ENCODE measurements at places on chromosomes 12 and 14.

GRCh38 chr12:12806784-12807516 lies 6.2 kb upstream of the DDX47 start:
- DNase-seq, result no peak

DNA sequence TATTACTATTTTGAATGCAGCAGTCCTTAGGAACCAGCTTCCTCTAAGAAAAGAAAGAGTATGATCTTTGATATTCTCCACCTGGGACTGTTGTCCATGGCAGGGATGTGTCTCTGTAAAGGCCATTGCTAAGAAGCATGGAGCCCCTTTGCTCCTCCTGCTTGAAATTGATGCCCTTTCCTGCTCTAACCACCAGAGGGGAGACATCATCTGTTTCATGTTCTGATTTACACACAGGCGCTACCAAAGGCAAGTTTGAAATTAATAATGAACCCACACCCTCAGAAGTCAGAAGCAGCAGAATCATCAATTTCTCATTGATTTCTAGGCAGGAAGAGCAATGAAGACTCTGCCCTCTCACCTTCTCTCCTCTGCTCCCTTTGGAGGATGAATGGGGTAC lies 253.8 kb downstream of the RMST start:
- no peak for DNase-seq

GRCh38 chr12:88546226-88546625 lies 34.0 kb downstream of the KITLG start:
- no peak for DNase-seq

DNA sequence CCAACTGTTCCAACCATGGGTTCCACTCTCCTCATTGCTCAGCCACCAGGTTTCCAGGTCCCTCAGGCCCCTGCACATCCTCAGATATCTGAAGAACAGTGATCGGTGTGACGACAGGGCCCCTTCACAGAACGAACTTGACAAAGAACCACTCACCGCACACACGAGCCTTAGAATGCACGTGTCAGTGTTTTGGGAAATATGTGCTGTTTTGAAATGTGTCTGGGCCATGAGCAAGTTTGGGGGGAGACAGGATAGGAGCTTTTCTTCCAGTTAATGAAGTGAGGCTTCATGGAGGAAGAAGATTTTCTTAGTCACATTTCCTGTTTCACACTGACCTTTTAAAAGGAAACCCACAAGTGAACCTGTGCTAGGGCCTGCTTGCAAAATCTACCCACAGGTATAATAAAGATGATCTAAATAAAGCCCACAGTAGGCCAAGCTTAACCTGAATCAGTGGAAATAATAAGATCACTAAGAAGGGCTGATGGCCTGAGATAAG lies 58.6 kb downstream of the ZFP36L1 start:
- peak; percentile 62 for DNase-seq

GRCh38 chr14:102333390-102333789 lies 13.8 kb downstream of the ZNF839 start:
- DNase-seq, result no peak

DNA sequence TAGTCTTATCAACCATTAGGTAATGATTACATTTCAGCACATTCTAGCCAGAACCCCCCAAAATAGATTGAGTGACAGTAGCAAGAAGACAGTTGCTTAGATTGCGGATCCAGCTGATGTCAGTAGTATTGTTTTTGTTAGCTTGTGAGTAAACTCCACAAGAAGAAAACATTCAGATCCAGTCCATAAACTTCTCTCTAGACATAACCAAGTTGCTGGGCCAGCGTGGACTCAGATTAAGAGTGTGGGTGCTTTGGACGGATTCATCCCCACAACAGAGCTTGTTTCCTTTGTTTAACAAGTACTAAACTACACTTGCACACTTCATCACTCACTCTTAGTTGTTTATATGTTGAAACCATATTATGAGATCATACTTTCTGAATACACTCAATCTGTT lies 293.4 kb downstream of the NPAS3 start:
- no peak for DNase-seq

DNA sequence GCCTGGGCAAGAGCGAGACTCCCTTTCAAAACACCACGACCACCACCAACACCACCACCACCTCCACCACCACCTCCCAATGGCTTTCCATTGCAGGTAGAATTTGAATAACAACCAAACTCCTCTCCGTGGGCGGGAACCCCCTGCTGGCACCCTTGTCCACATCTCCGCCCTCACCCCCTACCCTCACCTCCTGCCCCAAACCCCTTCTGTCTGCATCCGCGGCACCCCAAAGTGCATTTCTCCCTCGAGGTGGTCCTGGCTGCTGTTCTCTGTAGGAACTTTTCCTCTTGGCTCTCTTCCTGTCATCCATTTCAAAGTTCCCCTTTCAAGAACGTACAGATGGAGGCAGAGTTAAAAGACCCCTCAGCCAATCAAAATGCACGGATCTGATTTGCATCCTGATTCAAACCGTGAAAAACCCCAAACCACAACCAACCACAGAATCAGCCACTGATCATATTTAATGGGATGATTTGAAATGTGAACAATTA lies 3.8 kb downstream of the SDSL start:
- no peak for DNase-seq

DNA sequence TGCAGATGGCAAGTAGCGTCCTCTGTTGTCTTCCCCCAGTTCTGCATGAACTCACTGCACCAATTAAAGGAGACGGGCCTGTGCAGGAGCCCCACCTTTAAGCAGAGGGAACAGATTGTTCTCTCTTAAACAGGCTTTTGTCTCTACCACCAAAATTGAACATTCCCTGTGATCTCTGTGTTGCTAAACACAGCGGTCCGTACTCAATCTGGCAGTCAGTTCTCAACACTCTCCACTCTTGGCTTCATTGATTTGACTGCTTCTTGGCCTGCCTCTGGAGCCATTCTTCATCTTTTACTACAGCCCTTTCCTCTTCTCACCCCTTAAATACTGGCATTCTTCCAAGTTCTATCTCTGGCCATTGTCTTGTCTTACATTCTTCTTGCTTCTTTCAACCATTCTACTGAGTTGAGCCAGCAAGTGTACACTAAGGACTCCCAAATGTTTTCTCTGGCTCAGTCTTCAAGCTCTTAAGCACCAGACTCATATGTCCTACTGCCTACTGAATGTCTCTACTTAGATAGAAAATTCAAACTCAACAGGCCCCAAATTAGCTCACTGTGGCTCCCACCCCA lies 8.0 kb upstream of the NT5DC3 start:
- DNase-seq, result no peak

GRCh38 chr12:106085213-106085612 lies 53.5 kb downstream of the NUAK1 start:
- DNase-seq, result no peak

- DNase-seq, result no peak
These were observed 185.8 kb downstream of the DUSP6 start for GRCh38 chr12:89166525-89166934.

DNA sequence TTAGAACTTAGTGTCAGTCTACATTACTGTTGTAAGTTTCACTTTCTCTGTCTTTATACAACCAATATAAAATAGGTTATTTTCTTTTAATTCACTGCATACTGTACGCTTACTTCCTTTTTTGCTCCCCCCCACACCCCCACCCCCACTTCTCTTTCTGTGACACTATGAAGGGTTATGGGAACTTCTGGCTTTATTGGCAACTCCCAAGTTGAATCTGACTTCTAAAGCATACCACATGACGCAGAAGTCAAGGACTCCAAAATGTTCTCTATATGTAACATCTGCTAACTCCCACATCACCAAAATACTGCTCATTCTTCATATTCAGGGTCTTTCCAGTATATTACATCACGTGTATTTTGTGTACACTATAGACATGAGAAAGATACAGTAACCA lies 81.2 kb upstream of the ATXN7L3B start:
- DNase-seq, result no peak

GRCh38 chr12:32266756-32267155 lies 132.6 kb upstream of the FGD4 start:
- no peak for DNase-seq

All from activated CD4-positive, alpha-beta T cell treated with anti-CD3 and anti-CD28 coated beads for 4 hours (primary cell).